ENCODE measurements at places on chromosomes 1 and 21.

DNA sequence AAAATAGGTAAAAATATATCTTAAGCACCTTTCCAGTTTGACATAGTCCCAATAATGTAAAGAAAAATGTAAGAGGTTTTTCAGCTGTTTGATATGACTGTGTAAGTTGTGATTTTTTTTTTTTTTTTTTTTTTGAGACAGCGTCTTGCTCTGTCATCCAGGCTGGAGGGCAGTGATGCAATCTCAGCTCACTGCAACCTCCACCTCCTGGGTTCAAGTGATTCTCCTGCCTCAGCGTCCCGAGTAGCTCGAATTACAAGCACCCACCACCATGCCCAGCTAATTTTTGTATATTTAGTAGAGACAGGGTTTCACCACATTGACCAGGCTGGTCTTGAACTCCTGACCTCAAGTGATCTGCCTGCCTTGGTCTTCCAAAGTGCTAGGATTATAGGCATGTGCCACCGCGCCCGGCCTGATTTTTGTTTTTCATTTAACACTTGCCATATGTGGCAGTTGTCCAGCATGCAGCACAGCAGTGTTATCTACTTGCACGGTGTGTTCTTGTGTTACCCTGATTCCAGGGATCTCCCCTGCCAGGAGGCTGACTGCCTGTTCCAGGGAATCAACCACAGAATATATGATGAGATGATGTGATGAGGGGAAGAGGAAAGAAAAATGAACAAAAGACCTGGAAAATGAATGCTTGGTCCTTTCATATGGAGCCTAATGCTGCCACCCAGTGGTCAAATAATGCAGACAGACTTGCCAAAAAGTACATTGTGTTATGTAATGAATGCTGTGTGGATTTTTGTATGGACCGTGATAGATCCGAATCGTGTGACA lies 79.0 kb downstream of the RAVER2 start:
- peak; percentile 38 for DNase-seq

GRCh38 chr1:92701147-92701546 lies 83.8 kb downstream of the EVI5 start:
- DNase-seq = no peak

DNA sequence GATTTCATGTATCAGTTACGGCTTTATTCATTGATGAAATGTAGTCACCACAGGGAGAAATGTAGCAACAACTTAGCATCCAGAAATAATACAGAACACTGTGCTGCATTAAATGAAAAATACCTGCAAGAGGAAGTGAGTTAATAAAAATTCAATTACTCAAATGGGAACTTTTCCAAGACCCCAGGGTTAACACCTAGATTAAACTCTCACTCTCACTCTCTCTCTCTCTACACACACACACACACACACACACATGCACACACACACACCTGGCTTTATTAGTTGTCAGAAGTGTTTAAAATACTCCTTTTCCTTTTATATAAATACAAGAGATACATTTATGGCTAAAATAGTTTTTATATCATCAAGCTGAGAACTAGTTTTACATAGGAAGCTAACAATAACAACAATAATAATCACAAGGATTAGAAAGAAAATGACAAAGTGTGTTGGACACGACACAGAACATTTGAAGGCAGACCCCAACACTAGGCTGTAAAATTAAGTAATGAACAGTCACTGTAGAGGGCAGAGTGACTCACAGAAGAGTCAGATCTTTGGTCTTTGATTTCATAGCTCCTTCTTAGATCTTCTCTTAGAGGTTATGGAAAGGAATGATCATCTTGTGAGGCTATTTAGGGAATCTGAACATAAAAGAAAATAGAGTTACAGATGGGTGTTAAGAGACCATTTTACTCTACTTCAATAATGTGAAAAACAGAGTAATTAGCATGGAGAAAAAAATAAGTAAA lies 1266.0 kb upstream of the ADGRL2 start:
- DNase-seq = no peak

- DNase-seq = no peak
Measured at GRCh38 chr1:3790500-3790923, 5.8 kb downstream of the LRRC47 start.

GRCh38 chr1:178928041-178928440 lies 57.2 kb upstream of the ANGPTL1 start:
- DNase-seq = no peak

DNA sequence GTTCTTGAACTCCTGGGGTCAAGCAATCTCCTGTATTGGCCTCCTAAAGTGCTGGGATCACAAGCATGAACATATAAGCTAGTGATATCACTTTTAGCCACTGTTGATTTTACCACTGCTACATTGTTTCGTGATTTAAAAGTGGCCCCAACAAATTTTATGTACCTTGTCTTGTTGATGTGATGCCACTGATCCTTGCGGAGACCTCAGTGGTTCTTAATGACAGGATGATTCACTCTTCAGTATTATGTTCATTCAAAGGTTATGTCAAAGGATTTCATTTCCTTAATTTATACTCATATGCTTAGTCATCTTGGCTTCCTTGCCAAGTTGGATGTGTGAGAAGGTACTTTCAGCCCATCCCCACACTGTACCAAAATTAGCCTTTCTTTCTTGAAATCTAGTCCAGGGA lies 12.1 kb downstream of the PRKACB start:
- no peak for DNase-seq

DNA sequence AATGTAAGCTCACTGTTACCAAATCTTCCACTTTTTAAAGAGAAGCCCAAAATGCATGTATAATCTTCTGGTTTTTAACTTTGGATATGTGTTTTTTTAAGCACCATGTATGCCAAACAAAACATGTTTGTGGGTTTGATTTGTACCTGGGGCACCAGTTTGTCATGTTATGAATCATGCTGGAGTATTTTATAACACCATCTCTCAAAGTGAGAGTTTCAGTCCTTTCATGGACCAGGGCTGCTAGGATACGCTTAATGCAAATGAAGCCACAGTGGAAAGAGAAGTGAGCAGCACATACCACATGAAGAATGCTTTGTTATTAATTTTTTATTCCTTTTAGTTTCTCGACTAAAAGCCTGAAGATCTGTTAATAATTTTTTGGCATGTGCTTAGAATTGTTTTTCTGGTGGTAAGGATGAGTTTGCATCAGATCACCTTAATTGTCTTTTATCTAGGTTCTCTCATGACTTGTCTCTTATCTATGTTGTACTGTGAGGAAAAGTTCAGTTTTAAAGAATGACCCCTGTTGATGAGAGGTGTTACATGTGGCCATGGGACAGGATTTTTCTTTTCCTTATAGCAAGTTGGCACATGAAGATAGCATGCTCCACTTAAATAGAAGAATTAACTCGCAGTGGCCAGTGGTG lies 2.0 kb upstream of the RABGAP1L start:
- no peak for DNase-seq

GRCh38 chr1:203130358-203130985 lies 2.9 kb downstream of the ADORA1 start:
- no peak for DNase-seq

DNA sequence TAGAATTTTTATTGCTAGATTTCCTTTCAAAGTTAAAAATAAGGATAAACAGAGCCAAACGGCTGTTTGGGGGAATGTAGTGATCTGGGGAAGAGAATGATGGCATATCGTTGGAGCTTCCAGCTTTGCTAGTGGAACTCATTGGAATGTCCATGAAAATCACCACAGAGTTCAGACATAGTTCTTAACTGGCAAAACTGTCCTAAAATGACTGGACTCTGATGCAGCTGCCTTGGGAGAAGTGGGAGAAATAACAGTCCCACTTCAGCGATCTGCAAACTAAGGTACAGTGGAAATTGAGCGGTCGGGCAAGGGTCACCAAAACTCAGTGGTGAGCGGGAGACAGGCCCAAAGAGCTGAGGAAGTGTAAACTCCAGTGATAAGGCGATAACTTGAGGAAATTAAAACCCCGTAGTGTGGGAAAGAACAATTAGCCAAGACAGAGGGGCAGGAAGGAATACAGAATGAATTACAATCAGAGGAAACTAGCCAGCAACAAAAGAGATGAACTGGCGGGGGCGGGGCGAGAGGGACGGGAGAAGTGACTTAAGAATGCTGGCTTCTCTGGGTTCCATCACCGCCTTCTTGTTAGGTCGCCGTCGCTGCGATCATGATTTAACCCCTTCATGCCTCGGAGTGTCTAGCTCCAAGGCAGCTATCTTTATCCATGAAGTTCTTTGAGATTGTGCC lies 89.8 kb upstream of the ARHGAP29 start:
- no peak for DNase-seq

DNA sequence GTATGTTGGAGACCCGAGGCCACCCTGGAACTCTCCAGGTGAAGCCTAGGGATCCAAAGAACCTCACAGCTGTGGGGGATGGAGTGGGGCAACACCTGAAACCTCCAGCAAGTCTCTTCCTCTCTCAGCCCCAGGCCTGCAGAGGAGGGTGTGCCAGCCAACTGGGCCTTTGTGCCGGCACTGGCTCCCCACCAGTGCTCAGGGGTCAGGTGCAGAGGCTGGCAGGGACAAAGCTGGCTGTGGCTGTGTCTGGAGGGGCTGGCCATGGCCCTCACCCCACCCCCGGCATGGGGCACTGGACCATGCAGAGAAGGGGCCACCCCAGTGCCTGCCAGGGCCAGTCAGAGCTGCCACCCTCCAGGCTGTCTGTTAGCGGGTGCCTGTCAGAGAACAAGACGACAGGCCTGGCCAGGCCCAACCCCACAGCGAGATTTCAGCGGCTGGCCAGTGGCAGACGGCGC lies 3.9 kb downstream of the COL18A1 start:
- no peak for DNase-seq

- no peak for DNase-seq
Measured at GRCh38 chr1:94332952-94333351, 85.2 kb upstream of the ABCD3 start.

GRCh38 chr1:25217598-25218232 lies 14.6 kb downstream of the SYF2 start:
- no peak for DNase-seq

DNA sequence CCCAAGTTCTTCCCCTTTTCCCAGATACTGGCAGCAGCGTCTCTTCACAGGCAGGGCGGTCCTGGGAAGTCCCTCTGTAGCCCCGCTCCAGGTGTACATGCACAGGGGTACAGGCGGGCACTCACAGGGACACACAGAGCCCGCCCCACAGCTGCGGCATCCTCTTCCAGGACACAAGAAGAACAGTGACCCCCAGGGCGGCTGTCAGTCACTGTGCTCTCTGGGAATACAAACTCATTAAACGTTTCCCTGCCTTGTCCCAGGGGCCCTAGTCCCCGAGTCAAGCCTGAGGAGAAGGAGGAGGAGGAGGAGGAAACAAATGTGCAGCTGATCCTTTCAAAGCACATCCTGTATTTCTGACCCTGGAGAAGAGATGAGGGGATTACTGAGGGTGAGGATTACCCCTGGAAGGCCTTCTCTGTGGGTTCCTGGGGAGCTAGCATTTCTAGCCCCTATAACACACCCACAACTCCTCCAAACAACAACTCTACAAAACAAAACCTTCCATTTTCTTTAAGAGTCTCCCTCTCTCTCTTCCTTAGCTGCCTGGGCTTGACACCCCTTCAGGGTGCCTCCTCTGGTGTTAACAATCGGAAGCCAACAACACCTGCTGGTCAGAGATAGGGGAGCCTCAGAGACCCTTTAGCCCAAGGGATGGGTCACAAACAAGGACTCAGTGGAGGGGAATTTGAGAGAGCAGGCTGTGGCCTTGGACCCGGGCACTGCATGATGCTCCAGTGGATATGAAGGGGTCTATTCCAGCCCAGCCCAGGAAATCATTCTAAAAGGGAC lies 28.4 kb upstream of the DMBX1 start:
- DNase-seq = no peak

DNA sequence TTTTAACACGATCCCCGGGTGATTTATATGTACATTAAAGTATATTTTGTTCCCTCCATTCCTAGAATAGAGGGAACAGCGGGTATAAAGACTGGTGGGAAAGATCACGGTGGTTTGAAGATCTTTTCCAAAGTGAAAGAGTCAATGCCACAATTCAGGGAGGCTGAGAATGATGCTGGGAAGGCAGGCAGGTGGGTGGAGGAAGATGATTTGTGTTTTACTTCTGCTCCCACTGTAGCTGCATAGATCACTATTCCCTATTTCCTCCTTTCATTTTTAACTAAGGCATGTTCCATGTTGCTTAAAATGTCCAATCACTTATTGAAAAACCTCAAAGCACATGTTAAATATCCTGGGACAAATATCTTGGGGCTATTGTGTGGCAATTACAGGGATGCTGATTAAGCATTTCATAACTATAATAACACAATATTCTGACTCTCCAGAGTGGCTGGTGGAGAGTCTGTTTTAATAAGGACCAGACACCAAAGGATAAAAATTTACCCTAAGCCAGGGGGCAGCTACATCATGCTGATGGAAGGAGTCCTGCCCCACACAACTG lies 8.4 kb upstream of the LYST start:
- no peak for DNase-seq

DNA sequence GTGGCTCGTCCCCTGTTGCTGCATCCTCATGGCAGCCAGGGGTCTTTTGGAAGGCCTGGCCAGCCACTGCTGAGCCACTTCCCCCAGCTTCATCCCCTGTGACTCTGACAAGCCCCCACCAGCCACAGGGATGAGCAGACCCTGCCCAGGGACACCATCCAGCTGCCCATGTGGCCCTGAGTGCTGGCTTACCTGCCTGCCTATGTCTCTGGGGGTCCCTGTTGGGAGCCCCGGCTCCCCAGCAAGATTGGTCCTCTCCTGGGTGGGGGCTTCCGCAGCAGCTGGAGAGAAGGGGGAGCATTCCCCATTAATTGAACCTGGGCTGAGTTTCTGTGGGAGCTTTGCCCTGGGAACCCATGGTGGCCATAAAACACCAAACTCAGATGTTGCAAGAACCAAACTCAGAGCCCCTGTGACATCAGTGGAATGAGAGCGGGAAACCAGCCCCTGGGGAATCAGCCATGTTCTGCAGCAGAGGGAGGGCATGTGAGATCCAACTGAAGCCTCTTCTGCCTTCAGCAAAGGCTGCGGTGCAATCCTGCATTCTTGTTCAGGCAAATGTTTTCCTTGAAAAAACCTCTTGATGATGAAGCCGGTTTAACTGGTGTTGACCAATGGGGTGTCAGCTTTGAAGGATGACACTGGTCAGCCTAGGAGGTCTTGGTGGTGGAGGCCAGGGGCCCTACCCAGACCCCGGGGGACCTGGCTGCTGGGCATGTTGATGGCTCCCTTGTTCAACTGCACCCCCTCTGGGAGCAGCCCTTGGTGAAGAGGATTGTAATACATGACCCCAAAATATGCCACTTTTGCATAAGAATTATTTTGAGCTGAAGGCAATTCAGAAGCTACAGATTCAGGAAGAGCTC lies 28.3 kb upstream of the COL18A1 start:
- no peak for DNase-seq

GRCh38 chr1:218164930-218165700 lies 120.0 kb upstream of the RRP15 start:
- no peak for DNase-seq

DNA sequence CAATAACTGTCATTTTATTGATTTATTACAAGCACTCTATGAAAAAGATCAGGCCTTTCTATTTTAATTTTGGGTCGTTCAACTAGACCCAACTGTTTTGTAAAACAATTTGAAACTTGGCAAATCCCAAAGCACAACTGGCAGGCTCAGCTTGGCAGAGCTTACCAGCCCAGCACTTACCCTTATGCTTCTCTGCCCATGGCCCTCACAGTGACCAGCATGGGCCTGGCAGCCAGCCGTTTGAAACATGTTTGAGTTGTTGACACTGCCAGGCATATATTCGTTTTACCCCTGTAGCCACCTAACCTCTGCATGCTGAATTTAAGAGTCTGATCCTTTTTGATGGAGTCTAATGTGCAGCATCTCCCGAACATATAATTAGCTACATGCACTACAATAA lies 796.7 kb upstream of the ADGRL2 start:
- no peak for DNase-seq

Measured in stimulated activated CD8-positive, alpha-beta memory T cell treated with anti-CD3 and anti-CD28 coated beads, Interleukin-12 subunit alpha, Interleukin-12 subunit beta, amount 100 ng/mL, for 1 hour (primary cell).